Hepatic stellate cell (primary cell): ENCODE measurements at places on chromosomes 1 and 21.
A peak's percentile ranks its signal among the peaks of the same experiment; 100 is the strongest.

DNA sequence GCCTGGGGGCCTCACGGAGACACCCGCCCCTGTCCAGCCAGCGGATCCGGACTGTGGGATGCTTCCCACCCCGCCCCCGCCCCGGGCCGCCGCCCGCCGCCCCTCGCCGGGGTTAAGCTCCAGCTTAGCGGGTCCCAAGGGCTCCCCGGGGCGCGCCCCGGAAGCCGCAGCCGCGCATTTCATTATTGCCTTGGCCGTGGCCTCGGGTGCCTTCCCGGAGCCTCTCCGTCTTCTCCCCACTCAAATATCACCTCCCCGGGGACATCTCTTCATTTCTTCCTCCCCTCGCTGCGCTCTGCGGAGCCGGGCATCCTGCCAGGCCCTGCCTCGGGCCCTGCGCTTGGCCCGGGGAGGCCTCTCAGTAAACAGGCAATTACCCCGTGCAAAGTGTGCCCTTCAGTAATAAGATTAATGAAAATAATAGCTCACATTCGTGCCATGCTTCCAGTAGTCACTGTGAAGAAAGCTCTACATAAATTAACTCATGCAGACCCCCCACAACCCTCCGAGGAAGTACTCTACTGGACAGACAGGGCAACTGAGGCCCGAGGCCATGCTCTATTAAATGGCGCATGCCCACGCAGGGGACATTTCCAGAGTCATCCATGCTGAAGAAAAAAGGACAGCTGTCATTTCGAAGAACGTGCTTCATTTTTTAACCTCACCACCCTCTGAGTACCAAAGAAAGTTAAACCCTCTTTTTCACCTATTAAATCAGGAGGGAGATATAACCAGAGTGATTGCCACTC, 49.9 kb upstream of the LAPTM5 start:
- DNase-seq, result no peak

DNA sequence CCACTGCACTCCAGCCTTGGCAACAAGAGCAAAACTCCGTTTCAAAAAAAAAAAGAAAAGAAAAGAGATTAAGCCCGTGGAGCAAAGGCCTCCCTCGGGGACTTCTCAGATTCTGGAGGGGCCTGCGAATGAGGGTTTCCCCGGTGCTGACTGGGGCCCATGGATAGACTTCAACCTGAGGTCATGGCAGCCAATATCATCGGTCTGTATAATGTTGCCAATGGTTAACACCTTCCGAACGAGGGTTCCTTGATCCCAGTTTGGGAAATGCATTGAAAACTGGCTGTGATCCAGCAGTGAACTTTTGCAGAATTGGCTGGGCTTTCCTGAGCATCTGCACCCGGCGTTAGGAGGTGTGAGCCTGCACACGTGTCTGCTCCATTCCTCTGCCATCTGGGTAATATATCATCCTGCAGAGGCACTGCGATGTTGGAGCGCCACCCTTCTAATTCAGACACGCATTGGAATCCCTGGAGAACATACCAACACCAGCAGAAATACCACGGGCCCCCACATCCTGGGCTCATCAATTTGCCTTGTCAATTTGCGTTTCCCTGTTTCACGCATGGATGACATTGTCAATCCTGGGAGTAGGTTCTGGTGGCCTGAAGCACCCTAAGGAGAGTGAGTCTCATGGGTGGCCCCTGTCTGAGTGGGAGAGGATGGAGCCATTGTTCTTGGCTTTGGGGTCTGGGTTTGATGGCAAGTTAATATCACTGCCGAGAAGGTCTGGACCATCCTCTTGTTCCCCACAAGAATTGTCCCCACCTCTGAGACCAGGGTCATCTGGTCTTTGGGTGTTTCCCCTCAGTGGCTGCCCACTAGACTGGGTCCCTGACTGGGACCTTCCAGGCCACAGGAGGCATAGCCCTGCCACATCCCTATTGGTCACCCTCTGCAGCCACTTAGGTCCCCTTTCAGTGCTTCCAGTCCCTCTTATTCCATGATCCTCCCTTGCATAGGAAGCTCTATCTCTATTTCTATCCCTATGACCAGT, 441.0 kb downstream of the PTPRU start:
- DNase-seq, result no peak

- no peak for DNase-seq
These were observed 140.7 kb upstream of the PTBP2 start for GRCh38 chr1:96580920-96581319.

DNA sequence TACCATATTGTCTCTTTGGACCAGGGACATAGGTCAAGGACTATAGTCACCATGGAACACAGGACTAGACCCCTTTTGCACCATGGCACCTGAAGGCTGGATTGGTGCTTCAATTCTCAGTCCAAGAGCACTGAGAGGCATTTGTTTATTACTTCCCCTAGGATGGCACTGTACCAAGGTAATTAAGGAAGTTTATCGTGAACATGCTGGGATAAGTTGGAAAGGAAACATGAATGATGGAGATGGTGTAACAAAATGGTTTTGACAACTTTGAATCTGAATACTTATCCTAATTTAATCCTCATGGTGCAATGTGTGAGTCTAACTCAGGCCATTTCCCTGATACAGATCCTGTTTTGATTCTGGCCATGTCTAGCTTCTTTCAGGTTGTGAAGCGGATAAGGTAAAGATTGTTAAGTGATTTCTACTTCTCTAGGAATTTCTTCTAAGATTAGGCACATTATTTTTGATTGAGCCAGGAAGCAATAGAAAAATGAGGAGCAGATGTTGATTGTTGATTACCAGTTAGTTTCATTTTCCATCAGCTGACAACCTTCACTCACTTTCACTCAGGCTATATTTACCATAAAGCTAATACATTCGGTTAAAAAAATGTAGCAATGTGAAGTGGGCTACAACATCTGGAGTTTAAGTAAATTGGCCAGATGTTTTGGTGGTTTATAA, 37.3 kb upstream of the SIPA1L2 start:
- no peak for DNase-seq

GRCh38 chr1:55347866-55348265, 132.7 kb upstream of the USP24 start:
- no peak for DNase-seq

DNA sequence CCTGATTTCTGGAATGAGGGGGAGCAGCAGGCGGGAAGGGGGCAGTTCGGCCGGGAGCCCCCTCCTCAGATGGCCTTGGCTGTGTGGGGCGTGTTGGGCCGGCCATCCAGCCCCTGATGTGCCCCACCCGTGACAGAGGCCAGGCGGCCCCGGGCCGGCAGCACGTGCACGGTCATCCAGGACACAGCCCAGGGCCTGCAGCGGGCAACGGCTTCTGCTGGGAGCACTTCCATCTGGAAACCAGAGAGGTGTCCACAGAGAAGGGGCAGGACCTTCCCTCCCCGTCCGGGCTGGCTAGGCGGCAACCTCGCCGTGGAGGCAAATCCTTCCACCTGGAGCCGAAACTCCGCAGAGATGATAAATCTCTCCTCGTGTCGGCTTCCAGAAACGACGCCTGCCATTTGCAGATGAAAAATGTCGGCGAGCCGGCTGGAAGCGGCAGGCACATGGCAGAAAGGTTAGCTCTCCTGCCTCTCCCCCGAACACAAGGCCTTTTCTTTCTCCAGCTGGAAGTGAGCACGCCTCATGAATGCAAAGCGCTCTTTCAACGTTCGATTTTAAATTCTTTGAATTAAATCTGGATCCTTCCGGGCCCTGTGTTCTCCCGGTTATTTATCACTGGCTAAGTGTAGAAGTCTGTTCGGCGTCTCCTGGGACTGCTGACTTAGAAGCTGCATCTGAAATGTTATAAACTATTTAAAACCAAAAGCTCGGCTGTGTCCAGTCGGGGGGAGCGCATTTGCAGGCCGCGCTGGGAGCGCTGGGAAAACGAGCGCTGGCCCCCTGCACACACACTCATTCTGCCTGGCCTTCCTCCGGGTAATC, 9.4 kb upstream of the ACTRT2 start:
- no peak for DNase-seq

- no peak for DNase-seq
These were observed 19.8 kb upstream of the UCK2 start for GRCh38 chr1:165807613-165808012.

DNA sequence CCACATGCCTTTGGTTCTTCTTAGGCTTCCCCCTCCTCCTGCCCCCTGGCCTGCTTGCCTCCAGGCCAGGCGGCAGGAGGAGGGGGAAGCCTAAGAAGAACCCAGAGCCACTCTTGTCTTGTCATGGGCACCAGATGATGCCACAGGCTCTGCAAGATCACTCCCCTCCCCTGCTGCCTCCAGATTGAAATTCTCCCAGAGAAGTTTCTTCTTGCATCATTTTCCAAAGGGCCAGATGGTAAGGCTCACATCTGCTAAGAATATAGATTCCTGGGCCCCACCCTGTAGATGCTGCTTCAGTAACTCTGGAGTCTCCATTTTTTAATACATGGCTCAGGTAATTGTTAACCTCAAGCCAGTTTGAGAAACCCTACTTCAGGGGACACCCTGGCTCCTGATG, 60.8 kb downstream of the FAM163A start:
- no peak for DNase-seq

DNA sequence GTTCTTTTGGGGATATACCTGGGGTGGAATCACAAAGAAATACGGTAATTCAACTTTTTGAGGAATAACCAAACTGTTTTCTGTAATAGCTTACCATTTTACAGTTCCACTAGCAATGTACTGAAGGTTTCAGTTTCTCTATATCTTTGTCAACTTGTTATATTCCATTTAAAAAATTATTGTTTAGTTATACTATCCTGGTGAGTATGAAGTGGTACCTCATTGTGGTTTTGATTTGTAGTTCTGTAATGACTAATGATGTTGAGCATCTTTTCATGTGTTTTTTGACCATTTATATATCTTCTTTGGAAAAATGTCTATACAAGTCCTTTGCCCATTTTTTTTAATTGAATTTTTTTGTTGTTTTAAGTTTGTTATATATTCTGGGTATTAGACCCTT, 39.4 kb downstream of the MAST2 start:
- no peak for DNase-seq

GRCh38 chr1:178724376-178724727, 692 bp upstream of the RALGPS2 start:
- no peak for DNase-seq

DNA sequence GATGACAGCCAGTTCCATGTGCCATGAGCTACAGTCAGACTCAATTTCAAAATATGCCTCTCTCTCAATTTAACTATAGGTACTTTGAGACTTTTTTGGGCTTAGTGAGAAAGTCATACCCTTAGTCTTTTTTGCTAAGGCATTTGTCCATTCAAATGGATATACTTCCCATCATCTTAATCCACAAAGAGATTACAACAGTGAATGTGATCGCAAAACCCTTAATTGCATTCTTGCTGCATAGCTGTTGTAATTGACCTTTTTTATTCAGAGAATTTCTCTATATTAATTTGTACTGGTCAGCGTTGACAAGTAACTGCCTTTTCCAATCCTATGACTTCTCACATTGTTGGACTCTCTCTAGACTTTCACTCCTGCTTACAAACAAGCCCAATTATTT, 38.6 kb upstream of the RGS18 start:
- DNase-seq, result no peak

DNA sequence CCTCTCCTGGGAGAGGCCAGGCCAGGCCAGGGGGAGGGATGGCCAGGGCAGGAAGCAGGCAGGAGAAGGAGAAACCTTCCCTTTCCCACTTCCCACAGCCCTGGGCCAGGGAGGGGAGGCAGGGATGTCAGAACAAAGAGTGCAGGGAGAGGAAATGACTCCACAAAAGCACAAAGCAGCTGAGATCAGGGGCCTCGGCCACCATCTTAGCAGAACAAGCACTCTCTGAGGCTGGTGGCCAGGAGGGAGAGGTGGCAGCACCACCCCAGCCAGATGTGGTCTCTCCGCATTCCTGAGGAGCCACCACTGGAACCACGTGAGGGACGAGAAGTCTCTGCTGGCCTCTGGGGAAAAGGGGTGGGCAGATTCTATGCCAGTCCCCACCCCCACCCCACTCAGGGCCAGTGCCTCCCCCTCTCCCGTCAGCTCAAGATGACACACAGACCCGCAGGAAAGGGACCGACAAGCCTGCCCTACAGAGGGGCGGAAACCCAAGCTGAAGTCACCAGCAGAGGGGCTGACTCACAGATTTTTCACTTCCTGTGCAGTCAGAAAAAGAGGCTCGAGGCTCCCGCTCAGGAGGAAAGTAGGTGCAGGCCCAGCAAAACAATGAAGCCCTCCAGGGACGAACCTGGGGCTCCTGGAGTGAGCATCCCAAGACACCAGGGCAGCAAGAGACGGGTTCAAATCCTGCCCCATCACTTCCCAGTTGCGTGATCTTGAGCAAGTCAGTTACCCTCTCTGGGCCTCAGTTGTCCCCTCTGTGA, 24.1 kb upstream of the ALDH4A1 start:
- DNase-seq, result peak; percentile 99

GRCh38 chr1:37808369-37809319, 636 bp upstream of the YRDC start:
- DNase-seq, result peak; percentile 94

DNA sequence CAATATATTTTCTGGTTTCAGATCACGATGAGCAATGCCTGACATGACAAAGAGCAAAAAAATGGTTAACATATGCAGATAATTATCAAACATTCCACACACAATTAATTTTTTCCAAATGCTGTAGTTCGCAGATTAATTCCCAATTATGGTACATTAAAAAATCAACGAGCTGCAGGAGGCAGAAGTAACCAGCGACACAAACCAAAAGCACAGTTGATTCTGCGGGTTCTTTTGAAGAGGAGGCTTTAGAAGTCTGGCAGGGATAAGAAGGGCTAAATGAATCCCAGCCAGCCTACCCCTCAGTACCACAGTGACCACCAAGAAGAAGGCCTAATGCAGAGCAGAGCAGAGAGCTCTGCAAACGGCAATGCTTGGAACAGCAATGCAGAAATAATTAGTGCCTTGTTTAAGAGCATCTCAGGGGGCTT, 17.0 kb upstream of the KNCN start:
- DNase-seq, result no peak

GRCh38 chr21:44919913-44920693, 596 bp downstream of the ITGB2 start:
- no peak for DNase-seq

GRCh38 chr1:82464362-82465001, 663.7 kb downstream of the ADGRL2 start:
- no peak for DNase-seq

DNA sequence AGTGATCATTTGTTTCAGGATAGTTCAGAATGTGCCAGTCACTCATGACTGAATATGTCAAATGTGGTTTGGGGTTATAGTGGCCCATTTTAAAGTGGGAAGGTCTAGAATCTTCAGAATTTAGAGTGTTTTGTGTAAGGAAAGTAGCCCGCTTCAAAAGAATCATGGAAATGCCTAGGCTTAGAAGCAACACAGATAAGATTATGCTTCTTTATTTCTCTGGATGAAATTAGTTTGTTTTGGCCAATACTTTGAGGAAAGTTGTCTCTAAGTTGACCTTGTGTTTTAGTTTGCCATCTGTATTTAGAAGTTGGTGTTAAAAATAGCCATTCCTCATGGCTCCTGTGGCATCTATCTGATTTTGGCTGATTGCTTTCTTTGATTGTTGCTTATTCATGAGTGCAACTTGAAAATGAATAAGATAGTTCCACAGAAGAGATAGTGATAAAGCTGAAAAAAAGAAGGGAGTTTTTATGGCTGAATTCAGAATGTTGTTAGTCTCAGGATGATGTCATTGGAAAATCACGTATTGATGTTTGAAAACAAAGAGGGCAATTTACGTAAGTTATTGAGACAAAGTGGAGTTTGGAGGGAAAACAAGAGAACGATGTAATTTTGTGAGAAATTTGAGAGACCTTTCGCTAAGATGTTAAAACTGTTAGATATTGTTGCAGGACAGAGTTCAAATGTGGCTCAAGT, 71.9 kb downstream of the PLA2G4A start:
- DNase-seq, result no peak
